Stimulated activated CD8-positive, alpha-beta memory T cell treated with anti-CD3 and anti-CD28 coated beads, Interleukin-4, amount 100 ng/mL, for 4 hours (primary cell): ENCODE measurements at places on chromosomes 4 and X.

- no peak for DNase-seq
Observed at GRCh38 chr4:1449833-1450741, 43.8 kb upstream of the NKX1-1 start.

DNA sequence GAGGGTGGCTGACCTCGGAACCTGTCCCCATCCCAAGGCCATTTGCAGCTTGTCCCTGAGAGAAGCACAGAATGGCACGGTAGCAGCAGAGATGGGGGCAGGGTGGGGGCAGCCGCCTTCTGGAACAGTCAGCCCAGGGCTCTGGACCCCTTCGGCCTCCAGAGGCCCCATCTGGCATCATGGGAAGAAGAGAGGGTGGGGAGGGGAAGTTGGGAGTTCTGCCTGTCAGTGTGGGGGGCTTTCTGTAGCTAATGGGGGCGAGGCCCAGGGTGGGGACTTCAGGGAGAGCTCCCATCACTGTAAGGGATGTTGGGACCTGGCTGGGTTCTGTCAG, 62.9 kb upstream of the ADRA2C start:
- DNase-seq: no peak

DNA sequence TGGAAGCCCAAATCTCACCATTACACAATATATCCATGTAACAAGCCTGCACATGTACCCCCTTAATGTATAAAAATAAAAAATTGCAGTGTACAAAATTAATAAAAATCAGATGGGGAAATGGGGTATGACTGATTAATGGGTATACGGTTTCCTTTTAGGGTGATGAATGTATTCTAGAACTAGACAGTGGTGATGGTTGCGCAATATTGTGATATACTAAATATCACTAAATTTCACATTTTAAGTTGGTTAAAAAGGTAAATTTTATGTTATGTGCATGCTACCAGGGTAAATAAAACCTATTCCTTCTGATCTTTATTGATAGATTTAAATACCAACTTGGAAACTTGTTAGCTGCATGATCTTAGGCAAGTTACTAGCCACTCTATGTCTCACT, 129.4 kb downstream of the SPANXA1 start:
- no peak for DNase-seq

- no peak for DNase-seq
Observed at GRCh38 chr4:176238826-176239225, 30.2 kb downstream of the ASB5 start.

DNA sequence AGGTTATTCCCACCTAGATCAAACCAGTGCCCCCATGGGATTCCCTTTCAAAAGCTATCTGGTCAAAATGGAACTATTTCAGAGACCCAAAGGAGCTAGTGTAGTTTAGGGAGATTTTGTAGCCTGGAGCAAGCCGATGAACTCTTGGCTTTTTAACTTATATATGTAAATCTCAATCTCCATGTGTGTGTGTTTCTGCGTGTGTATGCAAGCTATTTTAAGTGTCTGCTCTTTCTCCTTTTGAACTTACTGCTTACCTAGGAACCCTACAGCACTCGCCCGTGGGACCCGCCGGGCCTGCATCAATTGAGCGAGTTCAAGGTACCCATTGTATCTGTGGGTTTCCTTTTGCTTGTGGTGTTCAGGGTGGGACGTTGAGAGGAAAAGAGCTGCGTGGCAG, 10.4 kb downstream of the CSTF2 start:
- DNase-seq: no peak

- DNase-seq: no peak
Observed at GRCh38 chrX:44899946-44900345, 27.0 kb downstream of the KDM6A start.

- DNase-seq: no peak
Observed at GRCh38 chr4:28093071-28093470, 1232.4 kb downstream of the STIM2 start.
